ENCODE measurements at places on chromosomes 4 and X.

DNA sequence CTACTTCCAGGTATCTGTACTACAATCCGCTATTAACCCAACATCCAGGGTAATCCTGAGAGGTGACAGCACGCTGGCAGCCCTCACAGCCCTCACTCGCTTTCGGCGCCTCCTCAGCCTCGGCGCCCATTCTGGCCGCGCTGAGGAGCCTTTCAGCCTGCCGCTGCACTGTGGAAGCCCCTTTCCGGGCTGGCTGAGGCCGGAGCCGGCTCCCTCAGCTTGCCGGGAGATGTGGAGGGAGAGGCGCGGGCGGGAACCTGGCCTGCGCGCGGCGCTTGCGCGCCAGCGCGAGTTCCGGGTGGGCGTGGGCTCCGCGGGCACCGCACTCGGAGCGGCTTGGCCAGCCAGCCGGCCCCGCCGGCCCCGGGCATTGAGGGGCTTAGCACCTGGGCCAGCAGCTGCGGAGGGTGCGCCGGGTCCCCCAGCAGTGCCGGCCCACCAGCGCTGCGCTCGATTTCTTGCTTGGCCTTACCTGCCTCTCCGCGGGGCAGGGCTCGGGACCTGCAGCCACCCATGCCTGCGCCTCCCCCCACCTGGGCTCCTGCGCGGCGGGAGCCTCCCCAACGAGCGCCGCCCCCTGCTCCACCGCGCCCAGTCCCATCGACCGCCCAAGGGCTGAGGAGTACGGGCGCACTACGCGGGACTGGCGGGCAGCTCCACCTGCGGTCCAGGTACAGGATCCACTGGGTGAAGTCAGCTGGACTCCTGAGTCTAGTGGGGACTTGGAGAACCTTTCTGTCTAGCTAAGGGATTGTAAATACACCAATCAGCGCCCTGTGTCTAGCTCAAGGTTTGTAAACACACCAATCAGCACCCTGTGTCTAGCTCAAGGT is 87.3 kb downstream of the PRSS12 start:
- no peak overlapping the region for H3K4me3 ChIP-seq
- H3K27me3 ChIP-seq, result no peaks in the 10 kb centered on the region
- DNase-seq, result peak; percentile 45
- H3K36me3 ChIP-seq, result no peaks in the 10 kb centered on the region
- H3K27ac ChIP-seq, result no peak overlapping the region

DNA sequence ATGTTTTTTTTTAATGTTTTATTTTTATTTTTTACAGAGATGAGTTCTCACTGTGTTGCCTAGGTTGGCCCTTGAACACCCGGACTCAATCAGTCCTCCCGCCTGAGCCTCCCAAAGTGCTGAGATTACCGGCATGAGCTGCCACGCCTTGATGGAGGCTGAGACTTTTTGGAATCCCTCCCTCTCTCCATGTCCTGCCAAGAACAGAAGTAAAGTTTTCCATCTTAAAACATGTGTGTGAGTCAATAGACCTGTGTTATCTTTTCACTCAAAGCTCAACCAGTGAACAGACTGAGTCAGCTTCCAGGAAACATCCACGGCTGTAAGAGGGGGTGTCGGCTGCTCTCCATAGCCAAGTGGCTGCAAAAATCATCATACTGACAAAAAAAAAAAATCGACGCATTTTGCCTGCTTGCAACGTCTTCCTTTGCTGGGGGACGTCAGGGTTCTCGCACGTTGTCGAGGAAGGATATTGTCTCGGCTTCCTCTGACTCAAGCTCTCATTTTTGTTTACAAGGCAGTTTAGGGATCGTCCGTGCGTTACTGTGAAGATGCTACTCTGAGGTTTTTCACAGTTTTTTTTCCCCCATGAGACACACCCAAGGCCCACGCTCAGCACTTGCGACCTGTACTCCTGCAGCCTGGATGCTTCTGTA is 10.0 kb upstream of the ASMTL start:
- H3K27ac ChIP-seq, result peak overlapping the region; percentile 53
- H3K4me3 ChIP-seq, result no peak overlapping the region
- no peaks in the 10 kb centered on the region for H3K27me3 ChIP-seq
- H3K4me1 ChIP-seq, result peaks cover 54% of the 10 kb centered on the region
- peaks cover 12% of the 10 kb centered on the region for H3K36me3 ChIP-seq
- peak; percentile 68 for DNase-seq

DNA sequence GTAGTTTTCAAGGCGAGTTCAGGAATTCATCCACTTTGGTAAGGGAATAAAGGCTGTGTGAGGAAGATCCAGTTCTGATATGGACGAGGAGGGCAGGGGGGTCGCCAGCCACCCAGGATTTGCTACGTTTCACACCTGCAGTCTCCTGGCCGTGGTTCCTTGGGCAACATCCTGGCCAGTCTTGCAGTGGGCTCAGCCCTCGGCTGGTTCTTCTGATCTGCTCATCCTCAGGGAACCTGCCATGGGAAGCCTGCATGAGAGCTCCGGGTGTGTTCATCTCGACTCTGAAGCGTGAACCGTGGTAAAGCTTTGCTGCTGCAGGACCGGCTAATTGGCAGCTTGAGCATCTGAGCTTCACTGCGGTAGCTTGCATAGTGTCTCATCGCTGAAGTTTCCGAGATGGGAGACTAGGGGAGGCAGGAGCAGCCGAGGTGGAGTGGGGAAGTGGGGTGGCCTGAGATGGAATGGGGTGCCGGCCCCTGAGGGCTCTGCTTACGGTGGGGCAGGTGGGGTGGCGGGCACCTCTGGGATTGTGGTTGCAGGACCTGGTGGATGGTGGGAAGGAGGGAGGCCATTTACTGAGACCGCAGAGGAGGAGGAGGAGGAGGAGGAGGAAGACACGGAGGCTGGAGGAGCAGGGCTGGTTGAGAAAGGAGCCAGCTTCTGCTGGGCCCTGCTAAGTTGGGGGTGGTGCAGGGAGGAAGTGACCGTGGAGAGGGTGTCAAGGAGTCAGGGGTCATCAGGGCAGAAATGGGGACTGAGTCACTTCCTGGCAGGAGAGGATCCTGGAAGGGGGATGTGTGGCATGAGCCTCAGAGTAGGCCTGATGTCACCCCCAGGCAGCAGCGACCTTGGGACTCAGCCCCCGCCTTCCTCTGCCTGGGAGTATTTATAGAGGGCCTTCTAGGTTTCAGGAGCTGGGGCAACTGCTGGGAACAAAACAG is 213.1 kb upstream of the PSAPL1 start:
- no peak overlapping the region for H3K27ac ChIP-seq
- H3K4me3 ChIP-seq, result no peak overlapping the region
- H3K36me3 ChIP-seq, result no peaks in the 10 kb centered on the region
- no peaks in the 10 kb centered on the region for H3K27me3 ChIP-seq

- no peak overlapping the region for H3K4me3 ChIP-seq
- H3K27me3 ChIP-seq, result no peaks in the 10 kb centered on the region
- no peak for DNase-seq
- no peak overlapping the region for H3K27ac ChIP-seq
- H3K4me1 ChIP-seq, result no peaks in the 10 kb centered on the region
Observed at GRCh38 chrX:27889878-27890277, 82.1 kb downstream of the MAGEB10 start.

- H3K27ac ChIP-seq, result no peak overlapping the region
- H3K4me1 ChIP-seq, result no peaks in the 10 kb centered on the region
- H3K27me3 ChIP-seq, result no peaks in the 10 kb centered on the region
- H3K4me3 ChIP-seq, result no peak overlapping the region
- no peak for DNase-seq
- H3K36me3 ChIP-seq, result no peaks in the 10 kb centered on the region
Observed at GRCh38 chr4:17688011-17688441, 73.6 kb downstream of the MED28 start.

GRCh38 chrX:125646195-125646594 is 326.5 kb downstream of the TEX13C start:
- no peaks in the 10 kb centered on the region for H3K36me3 ChIP-seq
- H3K27me3 ChIP-seq, result no peaks in the 10 kb centered on the region
- no peak for DNase-seq

GRCh38 chr4:66223068-66223703 is 552.9 kb upstream of the EPHA5 start:
- DNase-seq, result no peak
- H3K36me3 ChIP-seq, result no peaks in the 10 kb centered on the region
- no peak overlapping the region for H3K4me3 ChIP-seq
- no peak overlapping the region for H3K27ac ChIP-seq
- H3K27me3 ChIP-seq, result no peaks in the 10 kb centered on the region
- no peaks in the 10 kb centered on the region for H3K4me1 ChIP-seq

GRCh38 chr4:147550626-147551246 is 66.5 kb upstream of the TMEM184C start:
- H3K4me3 ChIP-seq, result no peak overlapping the region
- H3K27ac ChIP-seq, result no peak overlapping the region
- no peak for DNase-seq
- no peaks in the 10 kb centered on the region for H3K27me3 ChIP-seq
- H3K4me1 ChIP-seq, result no peaks in the 10 kb centered on the region

- no peak overlapping the region for H3K27ac ChIP-seq
- H3K36me3 ChIP-seq, result peaks cover 4% of the 10 kb centered on the region
- peaks cover 12% of the 10 kb centered on the region for H3K4me1 ChIP-seq
- H3K4me3 ChIP-seq, result no peak overlapping the region
- H3K27me3 ChIP-seq, result no peaks in the 10 kb centered on the region
- DNase-seq, result no peak
Observed at GRCh38 chr4:39713691-39714090, 15.8 kb downstream of the UBE2K start.

DNA sequence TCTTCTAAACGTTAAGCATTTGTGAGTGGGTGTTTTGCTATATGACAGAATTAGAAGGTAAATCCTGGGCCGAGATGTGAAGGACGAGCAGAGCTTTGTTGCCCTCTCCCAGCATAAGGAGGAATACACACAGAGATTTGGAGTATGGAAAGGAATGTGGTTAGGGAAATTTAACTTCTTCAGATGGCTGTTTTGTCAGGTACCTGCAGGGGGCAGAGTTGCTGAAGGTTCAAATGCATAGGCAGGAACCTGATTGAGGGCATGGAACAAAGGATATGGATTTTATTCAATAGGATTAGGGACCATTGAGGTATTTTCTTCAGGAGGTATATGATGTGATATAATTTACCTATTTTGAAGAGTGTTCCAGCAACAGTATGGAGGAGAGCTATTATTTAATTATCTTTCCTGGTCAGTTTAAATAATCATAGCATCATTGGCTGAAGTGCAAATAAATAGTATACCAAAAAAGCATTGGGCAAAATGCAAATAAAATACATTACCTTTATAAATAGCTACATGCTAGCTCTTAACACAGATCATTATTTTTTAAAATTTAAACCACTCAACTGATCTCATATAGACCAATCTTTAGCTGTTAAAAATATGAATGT is 143.6 kb downstream of the SLIT2 start:
- no peak overlapping the region for H3K27ac ChIP-seq
- no peaks in the 10 kb centered on the region for H3K27me3 ChIP-seq
- no peaks in the 10 kb centered on the region for H3K36me3 ChIP-seq
- DNase-seq, result no peak

- no peaks in the 10 kb centered on the region for H3K27me3 ChIP-seq
- no peaks in the 10 kb centered on the region for H3K36me3 ChIP-seq
- H3K27ac ChIP-seq, result no peak overlapping the region
- H3K4me1 ChIP-seq, result no peaks in the 10 kb centered on the region
- DNase-seq, result no peak
Observed at GRCh38 chr4:36172656-36173055, 71.7 kb downstream of the ARAP2 start.

DNA sequence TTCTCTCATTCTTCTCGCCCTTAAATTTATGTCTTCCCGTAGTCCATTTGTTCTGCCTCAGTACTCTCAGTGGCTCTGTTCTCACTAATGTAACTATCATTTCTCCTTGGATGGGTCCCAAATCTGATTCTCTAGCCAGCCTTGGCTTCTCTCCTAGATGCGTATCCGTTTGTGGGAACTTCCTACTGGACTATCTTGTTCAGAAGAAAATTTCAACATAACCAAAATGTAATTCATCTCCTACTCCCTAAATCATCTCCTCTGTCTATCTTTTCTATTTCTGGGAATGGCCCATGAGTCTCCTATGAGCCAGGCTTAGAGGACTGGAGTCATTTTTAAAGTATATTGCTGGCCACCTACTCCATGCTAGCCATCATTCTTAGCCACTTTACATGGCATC is 4.4 kb upstream of the C4orf36 start:
- no peak for DNase-seq
- peaks cover 5% of the 10 kb centered on the region for H3K27me3 ChIP-seq
- no peaks in the 10 kb centered on the region for H3K4me1 ChIP-seq
- H3K36me3 ChIP-seq, result no peaks in the 10 kb centered on the region

DNA sequence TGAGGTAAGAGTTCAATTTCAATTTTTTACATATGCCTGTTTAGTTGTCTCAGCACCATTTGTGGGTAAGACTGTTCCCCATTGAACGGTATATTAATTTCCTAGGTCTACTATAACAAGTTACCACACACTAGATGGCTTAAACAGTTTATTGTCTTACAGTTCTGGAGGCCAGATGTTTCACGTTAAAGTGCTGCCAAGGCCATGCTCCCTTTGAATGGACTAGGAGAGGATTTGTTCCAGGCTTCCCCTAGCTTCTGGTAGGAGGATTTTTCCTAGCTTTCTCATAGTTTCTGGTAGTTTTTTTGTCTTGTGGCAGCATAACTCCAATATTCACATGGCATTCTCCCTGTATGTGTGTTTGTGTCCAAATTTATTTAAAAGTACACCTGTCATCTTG is 149.3 kb upstream of the CYSLTR1 start:
- no peaks in the 10 kb centered on the region for H3K36me3 ChIP-seq
- no peak for DNase-seq
- no peak overlapping the region for H3K27ac ChIP-seq

- H3K36me3 ChIP-seq, result no peaks in the 10 kb centered on the region
- no peak overlapping the region for H3K27ac ChIP-seq
- no peak overlapping the region for H3K4me3 ChIP-seq
- H3K27me3 ChIP-seq, result no peaks in the 10 kb centered on the region
- no peaks in the 10 kb centered on the region for H3K4me1 ChIP-seq
Observed at GRCh38 chr4:77347351-77347966, 190.5 kb downstream of the CCNG2 start.

- no peak overlapping the region for H3K4me3 ChIP-seq
- H3K27me3 ChIP-seq, result no peaks in the 10 kb centered on the region
- no peaks in the 10 kb centered on the region for H3K36me3 ChIP-seq
- peaks cover 45% of the 10 kb centered on the region for H3K4me1 ChIP-seq
Observed at GRCh38 chrX:19727887-19728648, 159.3 kb downstream of the SH3KBP1 start.

DNA sequence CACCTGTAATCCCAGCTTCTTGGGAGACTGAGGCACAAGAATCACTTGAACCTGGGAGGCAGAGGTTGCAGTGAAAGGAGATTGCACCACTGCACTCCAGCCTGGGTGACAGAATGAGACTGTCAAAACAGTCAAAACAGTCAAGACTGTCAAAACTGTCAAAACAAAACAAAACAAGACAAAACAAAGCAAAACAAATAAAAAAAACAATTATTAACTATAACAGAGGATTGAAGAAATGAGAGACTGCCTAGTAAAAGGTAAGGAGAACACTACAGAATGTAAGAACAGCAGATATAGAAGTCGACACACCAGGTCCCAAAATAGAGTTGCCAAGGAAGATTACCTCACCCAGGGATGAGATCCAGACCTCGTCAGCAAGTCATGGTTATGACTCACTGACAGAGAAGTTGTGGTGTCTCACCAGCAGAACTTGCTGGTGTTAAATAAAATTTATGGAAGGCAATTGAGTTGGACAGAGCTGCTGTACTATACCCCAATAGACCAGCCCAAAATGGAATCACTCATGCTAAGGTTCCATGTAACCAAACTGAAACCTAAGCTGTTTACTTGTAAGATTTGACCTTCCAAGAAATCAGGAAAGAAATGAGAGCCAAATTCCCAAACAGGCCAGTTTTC is 32.1 kb upstream of the GK start:
- no peaks in the 10 kb centered on the region for H3K36me3 ChIP-seq
- H3K4me1 ChIP-seq, result no peaks in the 10 kb centered on the region
- H3K27ac ChIP-seq, result no peak overlapping the region
- DNase-seq, result no peak
- H3K27me3 ChIP-seq, result no peaks in the 10 kb centered on the region

GRCh38 chr4:8410641-8411271 is 29.8 kb downstream of the ACOX3 start:
- no peak for DNase-seq
- H3K36me3 ChIP-seq, result peaks cover 12% of the 10 kb centered on the region
- no peak overlapping the region for H3K27ac ChIP-seq
- H3K27me3 ChIP-seq, result no peaks in the 10 kb centered on the region

Data from CD8-positive, alpha-beta memory T cell (primary cell).